ENCODE measurements at places on chromosomes 11 and 22. TPM values are rescaled to one million over a fixed set of nuclear protein-coding genes. Genes with fewer than 3 reads are reported as not detected.

Gene DUSP8
- total RNA-seq: 0.88 TPM

Gene MIOX
- total RNA-seq: not detected

Gene BATF2
- total RNA-seq: 0.28 TPM

Gene VSIG10L2
- not detected for total RNA-seq

Gene CASTOR1
- 3.5 TPM for total RNA-seq

DNA sequence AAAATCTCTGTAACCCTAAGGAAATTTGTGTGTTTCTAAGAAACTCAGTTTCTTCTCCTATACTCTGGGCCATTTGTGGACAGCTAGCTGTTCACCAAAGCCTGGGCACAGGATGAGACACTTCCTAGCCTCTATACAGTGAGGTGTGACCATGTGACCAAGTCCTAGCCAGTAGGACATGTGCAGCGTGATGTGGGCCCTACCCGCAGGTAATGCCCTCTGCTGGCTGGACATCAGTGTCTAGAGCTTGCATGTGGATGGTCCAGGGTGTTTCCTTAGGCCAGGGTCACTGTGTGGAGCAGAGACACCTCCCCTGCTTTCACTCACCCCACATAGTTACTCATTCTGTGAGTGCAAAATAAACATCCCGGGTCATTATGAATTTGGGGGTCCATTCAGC, 100.5 kb downstream of the LARGE1 start:
- no peak for DNase-seq

DNA sequence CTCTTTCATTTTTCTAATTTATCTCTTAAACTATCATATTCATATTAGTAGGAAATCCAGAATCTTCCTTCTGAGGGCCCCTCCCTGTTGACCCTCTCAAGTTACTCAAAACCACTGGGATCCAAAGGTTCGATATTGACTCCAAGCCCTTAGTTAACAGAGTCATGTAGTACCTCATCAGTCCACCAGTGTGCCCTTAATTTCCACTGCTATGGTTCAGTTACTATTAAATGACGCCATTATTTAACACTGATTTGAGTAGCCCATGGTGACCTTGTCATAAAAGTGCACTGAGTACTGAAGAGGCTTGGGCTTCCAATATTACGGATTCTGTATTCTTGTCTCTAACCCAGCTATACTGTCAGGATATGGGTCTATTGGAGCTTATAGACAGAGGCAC, 91.9 kb upstream of the MS4A8 start:
- no peak for DNase-seq

DNA sequence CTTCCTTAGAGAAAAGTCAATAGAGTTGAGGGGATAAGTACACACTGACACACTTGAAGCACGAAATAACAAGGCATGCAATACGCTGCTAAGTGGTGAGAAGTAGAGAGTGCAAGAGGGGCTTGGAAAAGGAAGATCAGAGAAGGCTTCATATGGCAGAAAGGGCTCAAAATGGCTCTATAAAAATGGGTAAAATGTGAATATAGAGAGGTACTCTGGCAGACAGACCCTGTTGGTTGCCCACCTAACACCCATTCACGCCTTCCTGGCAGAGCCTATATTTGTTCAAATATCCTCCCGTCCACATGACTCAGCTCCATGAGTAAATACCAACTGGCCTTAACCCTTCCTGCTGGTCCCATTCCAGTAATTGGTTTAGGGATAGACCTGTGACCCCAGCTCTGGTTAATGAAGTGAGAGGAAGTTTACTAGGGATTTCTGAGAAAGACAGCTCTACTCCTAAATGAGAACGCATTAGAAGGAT, 38.9 kb upstream of the CCDC34 start:
- no peak for DNase-seq

- DNase-seq: peak; percentile 41
These were observed 635 bp upstream of the GRK3 start for GRCh38 chr22:25563761-25564319.

DNA sequence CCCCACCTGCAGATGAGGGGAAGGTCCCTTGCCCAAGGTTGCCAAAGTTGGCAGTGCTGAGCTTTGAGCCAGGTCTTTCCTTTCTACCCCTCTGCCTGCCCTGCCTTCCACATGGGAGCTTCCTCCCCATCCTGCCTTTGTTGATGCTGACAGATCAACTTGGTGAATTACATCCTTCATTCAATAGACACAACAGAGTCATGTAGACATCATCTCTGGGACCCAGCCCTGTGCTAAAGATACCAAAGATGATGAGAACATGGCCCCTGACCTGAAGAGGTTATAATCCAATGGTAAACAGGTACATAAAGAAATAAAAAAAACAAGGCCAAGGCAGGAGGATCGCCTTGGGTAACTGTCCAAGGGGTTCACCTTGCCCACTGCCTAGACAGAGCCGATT, 42.4 kb upstream of the MAPK1 start:
- no peak for DNase-seq

DNA sequence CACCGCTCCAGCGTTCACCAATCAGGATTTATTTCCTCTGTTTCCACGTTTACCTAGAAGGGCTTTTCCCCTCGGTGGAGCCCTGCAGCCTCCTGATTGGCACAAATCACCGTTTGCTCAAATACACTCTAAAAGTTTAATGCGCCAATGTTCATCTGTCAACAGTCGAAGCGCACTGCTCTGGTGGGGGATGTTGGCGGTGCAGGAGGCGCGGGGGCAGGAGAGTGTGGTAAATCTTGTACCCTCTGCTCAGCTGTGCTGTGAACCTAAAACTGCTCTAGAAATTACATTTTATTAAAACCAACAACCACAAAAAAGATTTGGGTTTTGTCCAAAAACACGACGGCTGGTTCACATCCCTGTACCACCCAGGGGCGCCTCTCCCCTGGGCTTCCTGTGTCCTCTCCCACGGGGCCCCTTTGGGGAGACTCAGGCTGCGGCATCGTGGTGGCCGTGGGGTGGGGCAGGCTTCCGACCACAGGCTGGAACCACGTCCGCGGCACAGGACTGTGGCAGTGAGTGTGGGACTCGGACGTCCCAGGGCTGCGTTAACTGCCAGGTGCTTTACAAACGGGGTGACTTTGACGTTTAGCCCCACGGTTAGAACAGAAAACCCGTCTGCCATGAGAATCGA, 13.5 kb downstream of the TTLL8 start:
- DNase-seq: no peak

DNA sequence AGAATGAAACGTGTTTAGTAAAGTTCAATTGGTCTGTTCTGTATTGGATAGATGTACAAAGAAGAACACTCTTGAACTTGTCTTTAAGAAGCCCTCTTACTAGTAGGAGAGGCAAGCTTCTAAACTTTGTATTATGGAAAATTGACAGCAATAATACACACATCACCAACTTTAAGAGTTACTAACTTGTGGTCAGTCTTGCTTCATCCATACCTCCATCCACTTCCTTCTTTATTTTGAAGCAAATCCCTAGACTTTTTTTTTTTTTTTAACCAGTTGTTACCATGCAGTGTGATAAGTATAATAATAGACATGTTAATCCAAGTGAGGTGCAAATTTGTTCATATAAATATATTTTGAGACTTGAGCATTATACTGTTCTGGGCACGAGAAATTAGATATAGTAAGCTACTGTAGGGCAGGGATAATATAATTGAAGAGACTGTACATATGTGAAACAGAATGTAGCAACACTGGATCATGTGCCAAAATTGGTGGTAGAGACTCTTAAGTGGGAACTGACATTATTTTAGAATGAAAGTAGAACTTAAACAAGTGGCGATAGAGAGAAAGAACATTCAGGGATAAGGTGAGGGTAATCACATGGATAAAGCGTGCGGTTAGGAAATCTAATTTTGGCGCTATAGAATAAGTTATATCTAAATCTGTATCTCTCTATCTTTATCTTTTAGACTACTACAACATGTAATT, 6.5 kb downstream of the FAR1 start:
- no peak for DNase-seq

- no peak for DNase-seq
These were observed 165.9 kb downstream of the NAV2 start for GRCh38 chr11:19878520-19878919.
